NCI-H1048 (cell line): ENCODE measurements at places on chromosomes 6 and 20.

DNA sequence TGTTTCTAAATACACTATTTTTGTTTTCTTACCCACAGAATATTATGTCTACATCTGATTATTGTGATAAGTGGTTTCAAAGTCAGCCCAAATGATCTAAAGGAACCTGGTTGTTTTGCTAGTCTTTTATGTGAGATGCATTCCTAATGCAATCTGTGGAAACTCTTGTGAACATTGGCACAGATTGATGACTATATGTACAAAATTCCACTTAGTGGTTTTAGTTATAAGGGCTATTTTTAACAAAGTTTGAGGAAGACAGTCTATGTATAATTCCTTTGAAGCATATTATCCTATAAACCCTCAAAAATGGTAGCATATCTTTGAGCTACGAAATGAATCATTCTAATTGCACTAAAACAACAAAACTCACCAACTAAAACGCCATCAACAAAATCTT is 140.9 kb downstream of the GRIK2 start:
- no peak for DNase-seq

- DNase-seq = no peak
These were observed 96.8 kb downstream of the IYD start for GRCh38 chr6:150465610-150466009.

- DNase-seq = no peak
These were observed 36.7 kb downstream of the C6orf132 start for GRCh38 chr6:42105709-42106108.

- no peak for DNase-seq
These were observed 22.6 kb upstream of the SIRPB2 start for GRCh38 chr20:1513801-1514200.

DNA sequence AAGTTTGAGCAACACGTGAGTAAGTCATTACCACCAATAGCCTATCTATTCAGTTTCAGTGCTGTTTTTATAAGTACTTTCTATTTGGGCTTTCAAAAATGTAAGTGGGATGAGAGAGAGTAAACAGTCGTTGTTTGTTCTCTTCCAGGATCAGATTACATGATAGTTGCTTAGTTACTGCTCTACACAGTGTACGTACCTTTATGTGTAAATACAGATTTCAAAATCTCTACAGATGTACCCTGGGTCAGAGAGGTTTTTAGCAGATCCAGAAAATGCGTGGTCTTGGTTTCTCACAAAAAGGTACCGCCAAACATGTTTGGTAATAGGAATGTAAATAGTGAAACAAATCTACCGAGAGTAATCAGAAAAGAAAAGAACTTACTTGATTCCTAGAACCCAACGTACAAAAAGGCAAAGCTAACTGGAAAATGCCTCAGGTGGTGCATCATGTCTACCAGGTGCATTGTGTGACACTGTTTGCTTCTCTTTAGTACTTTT is 421.1 kb downstream of the BCKDHB start:
- no peak for DNase-seq
